ENCODE measurements at places on chromosomes 7 and 10. TPM values are rescaled to one million over a fixed set of nuclear protein-coding genes. Genes with fewer than 3 reads are reported as not detected.

Gene KCND2
- not detected for total RNA-seq

Gene IMPDH1
- 108 TPM for total RNA-seq

DNA sequence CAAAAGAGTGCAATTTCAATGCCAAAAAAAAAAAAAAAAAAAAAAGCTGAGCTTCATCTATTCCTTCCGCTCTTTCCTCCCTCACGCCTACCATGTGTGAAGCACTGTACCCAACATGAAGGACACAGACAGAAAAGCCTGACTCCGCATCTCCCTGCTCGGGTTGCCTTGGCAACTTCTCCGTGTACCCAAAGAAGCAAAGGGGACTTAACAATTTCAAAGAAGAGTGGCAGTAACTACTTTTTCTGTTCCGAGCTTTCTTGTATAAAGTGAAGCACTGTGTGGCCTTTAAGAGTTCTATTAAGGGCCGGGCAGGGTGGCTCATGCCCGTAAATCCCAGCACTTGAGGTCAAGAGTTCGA is 177.7 kb downstream of the PRKCQ start:
- DNase-seq: no peak

Gene HECTD2
- total RNA-seq: 8.2 TPM

DNA sequence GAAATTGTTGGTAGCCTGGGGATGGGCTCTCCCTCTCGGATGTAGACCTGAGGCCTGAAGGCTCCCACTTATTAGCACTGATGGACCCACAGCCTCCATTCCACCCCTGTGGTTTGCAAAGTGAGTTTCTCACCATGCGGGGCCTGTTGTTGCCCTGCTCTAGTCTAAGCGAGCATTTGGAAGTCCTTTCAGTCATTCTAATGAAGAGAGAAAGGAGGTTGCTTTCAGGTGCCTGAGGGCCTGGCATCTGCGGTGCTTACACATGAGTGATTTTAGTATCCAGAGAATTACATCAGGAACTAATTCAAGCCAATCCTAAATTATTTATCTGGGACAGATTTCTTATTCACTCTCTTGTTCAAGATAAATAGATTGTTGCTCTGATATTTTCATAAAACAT is 61.6 kb downstream of the NAMPT start:
- DNase-seq: no peak

Gene TFAM
- 85.0 TPM for total RNA-seq

DNA sequence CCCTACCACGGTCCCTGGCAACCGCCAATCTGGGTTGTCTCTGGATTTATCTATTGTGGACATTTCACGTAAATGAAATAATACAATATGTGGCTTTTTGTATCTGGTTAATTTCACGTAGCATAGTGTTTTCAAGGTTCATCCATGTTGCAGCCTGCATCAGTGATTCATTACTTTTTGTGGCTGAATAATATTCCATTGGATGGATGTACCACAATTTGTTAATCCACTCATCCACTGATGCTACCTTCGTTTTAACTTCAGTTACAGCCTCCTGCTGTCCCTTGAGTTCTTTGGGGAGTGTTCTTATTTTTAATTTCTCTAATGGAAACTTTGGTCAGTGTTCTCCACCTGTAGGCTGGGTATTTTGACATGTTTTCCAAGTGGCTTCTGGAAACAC is 49.5 kb downstream of the GRK5 start:
- DNase-seq: no peak

DNA sequence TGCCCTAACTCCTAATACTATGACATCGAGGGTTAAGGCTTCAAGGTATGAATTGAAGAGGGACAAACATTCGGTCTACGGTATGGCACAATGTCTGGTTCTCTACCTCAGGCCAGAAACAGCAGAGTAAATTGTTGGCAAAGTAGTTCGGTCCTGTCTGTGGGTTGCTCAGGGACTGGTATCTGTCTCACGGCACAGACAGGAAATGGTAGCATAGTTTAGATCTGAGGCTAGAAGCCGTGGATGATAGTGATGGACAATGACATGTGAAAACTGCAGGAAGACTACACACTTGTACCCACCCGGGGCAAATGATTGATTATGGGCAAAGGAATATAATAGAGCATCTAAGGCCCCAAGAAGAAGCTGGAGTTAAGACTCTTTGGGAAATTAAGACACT is 106.2 kb downstream of the TWIST1 start:
- DNase-seq: no peak

DNA sequence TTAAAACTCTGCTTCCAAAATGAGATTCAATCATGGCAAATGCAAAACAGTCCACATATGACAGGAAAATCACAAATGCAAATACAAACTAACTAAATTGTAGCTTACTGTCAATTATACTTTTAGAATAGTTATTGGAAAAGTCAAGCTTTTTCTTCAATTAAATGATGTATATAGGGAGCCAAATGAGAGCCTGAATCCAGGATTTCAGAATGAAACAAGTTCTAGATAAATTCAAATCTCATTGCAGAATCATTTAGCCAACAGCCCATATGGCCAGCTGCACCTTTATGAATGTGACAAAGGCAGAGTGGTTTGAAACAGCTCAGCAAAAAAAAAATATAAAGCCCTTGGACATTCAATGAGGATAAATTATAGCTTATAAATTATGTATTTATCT is 82.2 kb upstream of the SCIN start:
- no peak for DNase-seq

Gene ZPBP
- total RNA-seq: not detected

GRCh38 chr10:79244841-79245504 is 102.3 kb upstream of the PPIF start:
- no peak for DNase-seq

DNA sequence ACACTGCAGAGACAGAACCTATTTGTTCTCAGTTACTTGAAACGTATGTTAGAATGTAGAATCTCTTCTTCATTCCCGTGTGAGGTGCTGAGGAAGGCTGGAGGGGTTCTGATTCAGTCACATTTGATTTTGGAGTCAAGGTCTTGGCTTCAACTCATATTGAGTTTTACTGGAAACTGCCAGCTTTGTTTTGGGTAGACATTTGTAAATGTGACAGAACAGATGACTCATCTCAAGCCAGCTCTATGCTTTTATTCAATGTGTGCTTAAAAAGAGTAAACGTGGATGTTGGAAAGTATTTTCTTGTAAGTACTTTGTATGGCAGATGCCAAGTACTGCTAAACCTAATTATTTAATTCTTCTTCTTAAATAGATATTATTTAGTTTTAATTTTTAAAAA is 780.8 kb upstream of the C7orf33 start:
- DNase-seq: no peak

GRCh38 chr10:88693392-88694020 is 12.5 kb upstream of the LIPK start:
- DNase-seq: no peak

DNA sequence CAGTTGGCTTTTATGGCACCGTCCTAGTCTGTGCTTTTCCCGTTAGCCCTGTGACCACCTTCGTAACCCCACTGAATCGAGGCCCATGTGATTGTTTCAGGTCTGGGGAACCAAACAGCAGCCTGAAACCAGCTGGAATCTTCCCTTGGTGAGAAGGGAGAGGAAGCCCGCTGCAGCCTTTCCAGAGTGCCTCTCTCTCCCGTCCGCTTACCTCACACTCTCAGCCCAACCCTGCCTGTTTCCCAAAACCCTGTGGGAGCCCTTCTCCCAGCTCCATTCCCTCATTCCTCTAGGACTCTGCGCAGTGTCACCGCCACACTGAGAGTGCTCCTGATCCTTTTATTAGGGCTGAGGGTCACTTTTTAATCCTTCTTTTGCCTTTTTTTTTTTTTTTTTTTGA is 139.6 kb downstream of the WDR37 start:
- DNase-seq: no peak

DNA sequence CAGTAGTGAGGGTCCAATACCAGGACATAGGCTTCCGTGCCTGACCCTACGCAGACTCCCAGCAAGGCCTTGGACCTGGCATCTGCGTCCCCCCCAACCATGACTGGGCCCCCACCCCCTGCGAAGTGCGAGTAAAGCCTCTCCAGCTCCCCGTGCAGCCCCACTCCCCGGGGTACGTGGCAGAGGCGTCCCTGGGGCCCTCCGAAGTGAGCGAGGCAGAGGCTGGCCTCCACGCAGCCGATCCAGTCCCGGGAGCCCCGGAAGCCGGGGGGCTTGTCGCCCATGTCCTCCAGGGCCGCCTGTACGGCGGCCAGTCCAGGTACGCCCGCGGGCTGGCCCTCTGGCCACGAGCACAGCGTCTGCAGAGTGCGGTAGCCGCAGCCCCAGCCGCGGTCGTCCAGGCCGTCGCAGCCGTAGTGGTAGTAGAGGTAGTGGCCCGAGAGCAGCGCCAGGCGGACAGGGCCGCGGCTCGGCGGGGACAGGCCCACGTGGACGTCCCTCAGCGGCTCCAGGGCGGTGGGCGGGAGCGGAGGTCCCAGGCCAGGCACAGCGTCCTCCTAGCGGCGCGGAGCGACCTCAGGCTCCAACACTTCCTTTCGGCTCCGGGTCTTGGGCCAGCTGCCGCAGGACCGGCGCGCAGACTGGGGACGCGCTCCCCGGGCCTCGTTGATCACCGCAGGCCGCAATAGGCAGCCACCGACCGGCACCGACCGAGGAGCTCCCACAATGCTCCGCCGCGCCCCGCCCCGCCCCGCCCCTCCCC is at the start of gene UFSP1:
UFSP1 (minus strand) TSS at position 728 of the 763 bp plus-strand sequence; CDS start at position 284, 444 bp downstream.
- no peak for DNase-seq

DNA sequence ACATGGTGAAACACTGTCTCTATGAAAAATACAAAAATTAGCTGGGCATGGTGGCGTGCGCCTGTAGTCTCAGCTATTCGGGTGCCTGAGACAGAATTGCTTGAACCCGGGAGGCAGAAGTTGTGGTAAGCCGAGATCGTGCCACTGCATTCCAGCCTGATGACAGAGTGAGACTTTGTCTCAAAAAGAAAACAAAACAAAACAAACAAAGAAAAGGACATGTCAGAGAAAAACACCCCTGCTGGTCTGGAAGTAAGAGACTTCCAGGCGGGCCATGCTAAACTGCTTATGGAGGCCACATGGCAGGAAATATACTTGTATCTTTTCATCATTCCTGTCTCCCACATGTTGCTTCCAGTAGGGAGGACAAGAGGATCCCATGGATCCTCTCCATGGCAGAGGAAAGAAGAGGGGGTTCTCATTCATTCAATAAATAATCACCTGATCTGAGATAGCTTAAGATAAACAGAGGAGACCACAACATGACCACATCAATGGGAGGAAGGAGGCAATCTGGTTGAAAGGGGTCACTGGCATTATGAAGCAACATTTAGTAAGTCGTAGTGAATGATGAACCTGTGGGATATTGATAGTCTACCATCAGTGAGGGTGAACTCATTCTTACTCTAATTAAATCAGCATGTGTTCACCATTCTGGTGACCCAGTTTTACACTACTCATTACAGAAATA is 60.5 kb upstream of the ZNF138 start:
- DNase-seq: no peak
